Motor neuron (in vitro differentiated cells): ENCODE measurements at places on chromosomes 5 and 9.

GRCh38 chr5:77177576-77177975 is 32.9 kb upstream of the PDE8B start:
- ATAC-seq: no peak

GRCh38 chr5:16863469-16863946 is 72.6 kb downstream of the MYO10 start:
- no peak for ATAC-seq

GRCh38 chr5:156402387-156402921 is 75.5 kb downstream of the SGCD start:
- ATAC-seq: peak; percentile 94

GRCh38 chr5:129362456-129362855 is 97.6 kb upstream of the ADAMTS19 start:
- ATAC-seq: no peak

DNA sequence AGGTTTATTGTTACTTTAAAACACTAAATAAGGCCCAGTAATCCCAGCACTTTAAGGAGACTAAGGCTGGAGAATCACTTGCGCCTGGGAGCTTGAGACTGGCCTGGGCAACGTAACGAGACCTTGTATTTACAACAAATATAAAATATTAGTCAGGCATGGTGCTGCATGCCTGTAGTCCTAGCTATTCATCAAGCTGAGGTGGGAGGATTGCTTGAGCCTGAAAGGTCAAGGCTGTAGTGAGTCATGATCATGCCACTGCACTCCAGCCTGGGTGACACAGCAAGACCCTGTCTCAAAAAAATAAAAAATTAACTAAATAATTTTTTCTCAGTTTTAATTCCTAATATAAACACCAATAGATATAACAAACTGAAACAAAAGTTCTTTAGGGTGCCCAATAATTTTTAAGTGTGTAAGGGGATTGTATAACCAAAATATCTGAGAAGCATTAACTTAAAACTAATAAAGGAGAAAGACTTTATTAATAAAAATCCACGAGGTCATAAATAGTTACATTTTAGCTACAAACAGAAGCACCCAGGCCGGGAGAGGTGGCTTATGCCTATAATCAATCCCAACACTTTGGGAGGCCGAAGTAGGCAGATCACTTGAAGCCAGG is 32.7 kb downstream of the FAM13B start:
- peak; percentile 99 for ATAC-seq

- no peak for ATAC-seq
Measured at GRCh38 chr9:132539096-132539495, 43.3 kb upstream of the BARHL1 start.

DNA sequence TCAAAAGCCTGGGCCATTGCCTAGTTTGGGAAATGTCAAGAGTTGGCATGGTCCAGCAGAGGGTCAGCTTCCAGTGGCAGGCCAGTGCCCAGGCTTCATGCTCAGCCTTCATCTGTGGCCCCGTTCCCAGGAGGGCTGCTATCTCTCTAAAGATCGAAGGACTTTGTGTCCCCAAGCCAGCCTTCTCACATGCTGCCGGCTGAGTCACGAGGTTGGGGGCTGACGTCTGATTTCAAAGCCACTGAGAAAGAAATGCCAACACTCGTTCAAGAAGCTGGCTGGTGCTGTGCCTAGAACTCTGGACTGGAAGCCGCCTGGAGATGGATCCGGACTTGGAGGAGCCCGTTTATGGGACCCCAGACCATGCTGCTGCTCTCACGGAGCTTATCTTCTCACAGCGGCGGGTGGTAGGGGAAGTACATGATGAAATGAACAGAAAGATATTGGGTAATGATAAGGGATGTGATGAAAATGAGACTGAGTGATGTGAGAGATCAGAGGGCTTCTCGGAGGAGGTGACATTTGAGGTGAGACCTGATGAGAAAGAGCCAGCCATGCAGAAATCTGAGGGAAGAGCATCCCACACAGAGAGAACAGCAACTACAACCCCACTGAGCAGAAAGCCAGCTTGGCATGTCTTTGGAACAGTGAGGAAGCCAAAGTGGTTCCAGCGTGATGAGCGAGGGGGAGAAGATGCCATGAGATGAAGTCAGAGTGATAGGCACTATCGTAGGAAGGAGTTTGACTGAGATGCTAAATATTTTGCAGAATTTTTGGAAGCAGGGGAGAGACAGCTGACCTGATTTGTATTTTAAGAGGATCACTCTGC is 54.9 kb upstream of the BOD1 start:
- no peak for ATAC-seq

GRCh38 chr5:54624805-54625568 is 107.4 kb downstream of the SNX18 start:
- no peak for ATAC-seq

GRCh38 chr5:82534986-82535385 is 256.8 kb upstream of the RPS23 start:
- ATAC-seq: no peak

DNA sequence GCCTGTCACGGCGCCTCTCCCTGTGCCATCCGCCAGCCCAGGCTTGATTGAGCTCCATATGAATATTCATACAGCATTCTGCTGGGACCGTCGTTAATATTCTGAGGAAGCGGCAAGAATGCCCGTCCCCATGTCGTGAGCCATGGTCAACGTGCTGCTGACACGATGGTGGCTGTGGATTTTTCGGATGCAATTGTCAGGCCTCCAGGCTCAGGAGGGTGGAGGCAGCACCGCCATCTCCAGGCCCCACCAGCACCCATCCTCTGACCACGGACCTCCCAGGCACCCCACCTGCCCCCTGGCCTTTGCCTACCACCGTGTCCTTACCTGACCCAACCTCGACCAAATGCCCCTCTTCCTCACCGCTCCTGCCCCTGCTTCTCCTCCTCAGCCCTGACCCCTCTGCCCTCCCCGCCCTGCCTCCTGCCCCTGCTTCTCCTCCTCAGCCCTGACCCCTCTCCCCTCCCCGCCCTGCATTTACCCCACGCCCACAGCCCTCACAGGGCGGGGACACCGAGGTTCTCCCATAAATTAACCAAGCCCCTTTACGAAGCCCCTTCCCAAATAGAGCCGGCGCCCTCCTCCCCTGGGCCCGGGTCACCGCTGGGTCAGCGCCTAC is 9.9 kb downstream of the TMEM250 start:
- no peak for ATAC-seq

DNA sequence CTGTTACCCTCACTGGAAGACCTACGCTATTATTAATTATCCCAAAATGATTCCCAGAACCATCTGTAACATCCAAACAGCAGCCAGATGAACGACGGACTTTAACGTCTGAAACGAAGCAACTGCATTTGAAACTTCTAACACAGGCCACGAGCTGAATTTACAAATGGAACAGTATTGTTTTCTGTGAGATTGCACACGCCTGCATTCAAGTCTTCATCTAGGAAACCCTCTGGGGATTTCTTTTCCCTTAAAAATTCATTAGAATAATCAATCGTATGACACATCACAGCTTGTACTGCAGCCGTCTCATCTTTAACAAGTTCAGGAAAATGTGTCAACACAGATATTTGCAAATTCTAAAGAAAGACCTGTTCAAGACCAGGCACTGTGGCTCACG is 80.2 kb downstream of the MYO10 start:
- ATAC-seq: peak; percentile 55

DNA sequence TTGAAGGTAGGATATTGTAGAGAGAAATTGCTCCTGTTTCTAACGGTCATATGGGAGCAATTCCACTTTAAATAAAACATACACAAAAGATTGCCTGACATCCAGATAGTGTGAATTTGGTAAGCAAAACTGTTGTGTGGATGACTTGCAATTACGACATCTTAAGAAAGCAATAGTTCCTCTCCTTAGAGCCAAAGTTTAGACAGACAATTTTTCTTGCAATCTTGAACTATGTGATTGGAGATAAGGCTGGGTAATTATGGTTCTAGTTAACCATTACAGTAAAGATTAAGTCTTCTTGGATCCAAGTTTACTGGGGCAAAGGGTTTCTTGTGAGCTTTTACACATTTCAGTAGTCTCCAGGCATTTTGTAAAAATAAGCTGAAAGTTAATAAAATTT is 1080.6 kb upstream of the CDH6 start:
- no peak for ATAC-seq

GRCh38 chr9:124969401-124969800 is 28.5 kb upstream of the GOLGA1 start:
- ATAC-seq: no peak

DNA sequence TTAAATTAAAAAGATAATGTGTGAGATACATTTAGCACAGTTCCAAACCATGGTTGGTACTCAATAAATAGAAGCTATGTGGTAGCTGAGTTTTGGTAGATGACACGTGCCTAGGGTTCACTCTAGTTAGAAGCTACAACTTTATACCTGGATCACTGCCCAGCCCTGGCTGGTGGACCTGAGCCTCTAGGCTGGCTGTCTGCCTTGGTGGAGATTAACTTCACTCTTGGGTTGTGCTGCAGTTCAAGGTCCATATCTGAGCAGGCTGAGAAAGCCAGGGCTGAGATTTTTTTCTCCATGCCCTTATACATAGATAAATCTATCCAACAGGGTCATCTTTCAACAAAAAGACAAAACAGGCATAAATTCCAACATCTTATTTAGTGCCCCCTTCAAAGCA is 44.6 kb upstream of the SPDL1 start:
- ATAC-seq: no peak

- no peak for ATAC-seq
Measured at GRCh38 chr9:137076636-137077009, 694 bp upstream of the UAP1L1 start.

- no peak for ATAC-seq
Measured at GRCh38 chr5:169710675-169711074, 73.6 kb downstream of the DOCK2 start.

DNA sequence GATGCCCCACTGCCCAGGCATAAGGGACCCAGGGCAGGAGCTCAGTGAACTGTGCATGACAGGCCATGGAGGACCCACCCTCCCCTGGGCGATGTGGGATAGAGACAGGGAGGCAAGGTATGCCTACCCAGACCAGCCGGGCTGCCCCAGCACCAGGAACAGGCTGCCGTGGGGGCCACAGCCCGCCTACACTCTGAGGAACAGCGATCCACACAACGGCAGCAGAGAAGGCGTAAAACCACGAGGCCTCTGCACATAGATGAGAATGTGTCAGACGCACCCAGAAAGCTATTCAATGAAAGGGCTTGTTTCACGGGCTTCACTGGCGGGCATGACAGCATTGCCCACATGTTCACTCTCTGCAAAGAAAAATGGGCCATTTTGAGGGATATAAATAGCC is 49.5 kb downstream of the SEMA4D start:
- no peak for ATAC-seq

DNA sequence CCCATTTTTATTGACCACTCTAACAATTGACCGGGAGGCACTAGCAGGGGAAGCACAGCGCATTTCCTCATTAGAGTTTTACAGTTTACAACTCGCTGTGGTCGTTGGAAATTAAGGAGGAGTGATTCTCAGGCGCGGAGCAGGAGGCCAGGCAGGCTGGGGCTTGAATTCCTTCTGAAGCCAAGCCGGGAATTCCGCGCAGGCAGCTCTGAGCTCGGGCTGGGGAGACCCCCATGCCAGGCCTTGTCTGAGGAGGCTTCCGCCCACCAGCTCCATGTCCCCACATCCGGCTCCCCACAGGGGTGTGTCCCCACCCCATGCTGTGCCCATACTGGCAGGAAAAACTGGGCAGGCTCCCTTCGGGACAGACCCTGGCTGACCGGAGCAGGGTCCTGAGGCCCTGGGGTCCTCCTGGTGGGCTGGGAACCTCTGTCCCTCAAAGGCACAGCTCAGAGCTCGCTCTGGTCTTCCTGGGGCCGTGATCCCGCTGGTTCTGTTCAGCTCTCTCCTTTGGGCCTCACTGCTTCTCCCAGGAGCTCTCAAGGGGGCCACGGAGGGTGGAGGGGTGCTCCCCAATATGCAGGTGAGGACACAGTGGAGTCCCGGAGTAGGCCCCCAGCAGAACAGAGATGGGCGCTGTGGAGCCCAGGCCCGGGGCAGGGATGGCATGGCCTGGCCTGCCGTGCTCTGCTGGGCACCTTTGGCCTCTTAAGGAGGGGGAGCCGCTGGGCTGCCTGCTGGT is 1.3 kb upstream of the NRARP start:
- no peak for ATAC-seq

GRCh38 chr9:88197016-88197415 is 58.7 kb upstream of the SPATA31C2 start:
- no peak for ATAC-seq

DNA sequence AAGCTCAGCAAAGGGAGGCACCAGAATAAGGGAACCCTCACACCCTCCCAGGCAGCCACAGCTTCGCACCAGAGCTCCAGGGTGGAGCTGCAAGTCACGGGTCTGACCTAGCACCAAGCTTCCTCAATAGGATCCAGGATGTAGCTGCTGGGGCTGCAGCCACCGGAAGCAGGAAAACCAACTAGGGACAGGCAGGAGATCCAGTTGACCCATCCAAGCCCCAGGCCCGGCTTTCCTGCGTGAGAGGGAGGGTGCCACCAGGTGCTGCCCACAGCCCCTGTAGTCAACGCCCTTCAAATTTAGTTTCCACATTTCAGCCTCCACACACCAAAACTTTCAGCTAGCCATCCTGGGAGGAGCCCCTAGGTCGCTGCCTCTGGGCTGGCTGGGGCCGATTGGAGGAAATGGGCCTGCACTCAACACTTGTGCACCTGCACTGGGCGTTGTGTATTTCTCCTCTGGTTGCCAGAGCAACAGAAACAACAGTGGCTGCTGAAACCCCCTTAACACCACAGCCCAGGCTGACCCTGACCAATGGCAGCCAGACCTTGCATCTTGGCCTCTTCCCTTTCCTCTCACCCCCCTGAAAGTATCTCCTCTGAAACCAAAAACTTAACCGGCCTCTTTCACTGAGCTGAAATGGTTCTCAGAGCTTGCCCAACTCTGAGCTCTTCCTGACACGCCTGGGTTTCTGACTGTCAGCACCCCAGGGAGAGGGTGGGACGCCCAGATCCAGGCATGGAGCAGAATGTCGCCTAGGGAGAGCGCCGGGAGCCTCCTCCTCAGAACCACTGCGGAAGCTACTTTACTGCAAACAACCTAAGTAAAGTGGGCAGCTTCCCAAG is 226.5 kb upstream of the MAP3K1 start:
- ATAC-seq: no peak

- ATAC-seq: peak; percentile 45
Measured at GRCh38 chr9:89006996-89007967, 16.0 kb downstream of the S1PR3 start.

- ATAC-seq: no peak
Measured at GRCh38 chr9:8895106-8895860, 1095.7 kb upstream of the DMAC1 start.

GRCh38 chr5:168291964-168292785 is 730 bp downstream of the WWC1 start:
- peak; percentile 59 for ATAC-seq

DNA sequence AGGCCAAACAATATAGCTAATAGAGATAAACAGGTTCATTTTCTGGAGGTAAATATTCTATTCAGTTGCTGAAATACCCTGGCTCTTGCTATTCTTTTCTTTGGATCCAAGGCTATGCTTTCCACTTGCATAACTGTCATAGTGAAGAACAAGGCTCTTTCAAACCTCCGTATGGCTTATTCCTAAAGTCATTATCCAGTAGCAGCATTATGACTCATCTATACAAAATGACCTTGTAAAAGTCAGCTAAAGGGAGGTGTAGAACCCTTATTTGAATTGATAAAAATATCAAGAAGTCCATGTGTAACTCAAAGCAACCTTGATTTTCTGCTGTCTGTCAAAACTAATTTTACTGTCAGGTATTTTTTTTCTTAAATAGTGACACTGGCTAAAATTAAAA is 447.8 kb downstream of the PLK2 start:
- ATAC-seq: peak; percentile 70

- ATAC-seq: peak; percentile 82
Measured at GRCh38 chr5:101102506-101102905, 199.4 kb upstream of the ST8SIA4 start.

GRCh38 chr9:99135456-99135855 is 30.5 kb downstream of the TGFBR1 start:
- ATAC-seq: no peak

- no peak for ATAC-seq
Measured at GRCh38 chr9:115133649-115134048, 15.7 kb upstream of the TNC start.
